ENCODE measurements at places on chromosomes 3 and 15. TPM values are rescaled to one million over a fixed set of nuclear protein-coding genes. Genes with fewer than 3 reads are reported as not detected.

NUSAP1 gene
- total RNA-seq: 7.4 TPM

DNA sequence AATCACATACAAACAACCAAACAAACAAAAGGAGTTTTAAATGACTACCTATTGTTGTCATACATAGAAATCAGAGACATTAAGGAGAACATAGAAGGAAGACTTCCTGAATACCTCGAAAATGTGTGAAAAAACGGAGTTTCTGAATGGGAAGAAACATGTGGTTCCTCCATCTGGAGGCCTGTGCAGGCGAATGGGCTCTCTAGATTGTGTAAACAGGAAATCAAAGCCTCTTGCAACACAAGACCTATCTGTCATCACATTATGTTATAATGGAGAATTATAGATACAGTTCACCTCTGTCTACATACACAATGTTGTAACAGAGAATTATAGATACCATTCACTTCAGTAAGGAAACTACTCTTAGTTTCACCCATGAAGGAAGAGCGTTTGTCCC is 44.1 kb downstream of the RUBCN start:
- no peaks in the 10 kb centered on the region for H3K4me1 ChIP-seq
- H3K27me3 ChIP-seq: no peaks in the 10 kb centered on the region
- no peak for DNase-seq
- H3K36me3 ChIP-seq: peaks cover 33% of the 10 kb centered on the region
- H3K27ac ChIP-seq: no peak overlapping the region
- H3K4me3 ChIP-seq: no peak overlapping the region

CX3CR1 gene
- total RNA-seq: 0.33 TPM

GRCh38 chr3:178054471-178054870 is 481.8 kb upstream of the KCNMB2 start:
- H3K27me3 ChIP-seq: no peaks in the 10 kb centered on the region
- no peaks in the 10 kb centered on the region for H3K4me1 ChIP-seq
- no peaks in the 10 kb centered on the region for H3K36me3 ChIP-seq
- no peak for DNase-seq

DNA sequence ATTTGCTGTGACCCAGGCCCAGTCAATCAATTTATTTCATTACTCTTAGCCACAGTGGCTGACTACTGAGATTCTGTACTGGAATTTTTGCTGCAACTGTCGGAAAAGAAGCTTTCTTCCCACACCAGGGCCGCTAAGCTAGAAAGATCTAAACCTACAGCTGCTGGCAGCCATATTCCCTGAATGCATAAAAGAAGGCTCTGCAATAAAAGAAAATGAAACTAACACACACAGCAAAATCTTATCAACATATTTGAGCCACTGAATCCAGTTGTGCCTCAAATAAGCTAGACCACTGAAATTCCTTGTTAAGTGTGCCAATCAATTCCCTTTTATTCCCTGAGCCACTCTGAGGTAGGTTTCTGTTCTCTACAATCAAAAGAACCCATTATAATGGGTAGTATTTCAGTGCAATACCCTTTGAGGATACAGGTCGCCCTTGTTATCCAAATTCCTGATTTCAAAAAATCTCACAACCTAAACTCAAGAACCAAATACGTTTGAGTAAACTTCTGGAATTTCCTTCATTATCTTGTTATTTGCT is 60.3 kb downstream of the MYO9A start:
- H3K27ac ChIP-seq: no peak overlapping the region
- no peak for DNase-seq
- no peaks in the 10 kb centered on the region for H3K36me3 ChIP-seq
- no peak overlapping the region for H3K4me3 ChIP-seq
- no peaks in the 10 kb centered on the region for H3K27me3 ChIP-seq

GRCh38 chr3:182503401-182503800 is 289.9 kb upstream of the ATP11B start:
- DNase-seq: no peak
- no peak overlapping the region for H3K4me3 ChIP-seq
- H3K27me3 ChIP-seq: peaks cover 3% of the 10 kb centered on the region
- no peaks in the 10 kb centered on the region for H3K36me3 ChIP-seq

- no peaks in the 10 kb centered on the region for H3K27me3 ChIP-seq
- peak overlapping the region; percentile 96 for H3K27ac ChIP-seq
- no peak overlapping the region for H3K4me3 ChIP-seq
- DNase-seq: peak; percentile 59
- peaks cover 14% of the 10 kb centered on the region for H3K4me1 ChIP-seq
Observed at GRCh38 chr15:101439285-101439919, 50.1 kb downstream of the PCSK6 start.

MELTF gene
- total RNA-seq: 0.92 TPM

PLA2G4D gene
- total RNA-seq: not detected

- H3K36me3 ChIP-seq: no peaks in the 10 kb centered on the region
- no peak for DNase-seq
- no peaks in the 10 kb centered on the region for H3K4me1 ChIP-seq
- no peak overlapping the region for H3K4me3 ChIP-seq
- H3K27me3 ChIP-seq: no peaks in the 10 kb centered on the region
- no peak overlapping the region for H3K27ac ChIP-seq
Observed at GRCh38 chr3:27467545-27467944, 16.6 kb downstream of the SLC4A7 start.

DNA sequence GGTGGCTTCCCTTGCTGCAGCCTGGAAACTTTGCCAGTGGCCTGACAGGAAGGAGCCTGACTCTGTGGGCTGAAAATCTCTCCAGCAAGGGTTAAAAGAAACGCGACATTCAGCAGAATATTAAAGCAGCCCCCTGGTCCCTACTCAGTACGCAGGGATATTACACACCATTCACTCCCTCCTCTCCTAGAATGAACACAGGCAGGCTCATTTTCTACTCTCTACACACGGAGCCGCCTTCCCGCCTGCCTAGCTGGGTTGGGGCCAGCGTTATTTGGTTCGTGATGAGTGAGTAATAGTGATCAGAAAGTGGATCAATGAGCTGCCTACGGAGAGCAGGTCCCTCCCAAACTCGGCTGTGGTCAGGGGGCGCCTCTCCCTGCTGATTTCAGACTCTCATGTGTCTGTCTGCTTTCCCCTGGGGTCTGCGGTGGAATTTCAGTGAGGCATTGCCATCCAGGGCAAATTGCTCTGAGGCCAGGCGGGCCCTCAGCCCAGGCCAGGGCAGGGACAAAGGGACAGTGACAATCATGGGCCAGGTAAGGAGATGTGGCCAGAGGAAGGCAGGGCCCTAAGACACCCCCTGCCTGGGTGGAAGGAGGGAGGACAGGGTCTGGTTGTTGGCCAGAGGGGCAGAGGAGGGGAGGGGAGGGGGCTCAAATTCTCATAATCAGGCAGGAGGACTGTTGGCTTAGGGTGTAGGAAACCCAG is 2.8 kb downstream of the EPHB1 start:
- DNase-seq: no peak
- no peaks in the 10 kb centered on the region for H3K36me3 ChIP-seq
- H3K27ac ChIP-seq: no peak overlapping the region
- H3K4me1 ChIP-seq: peaks cover 18% of the 10 kb centered on the region
- no peak overlapping the region for H3K4me3 ChIP-seq
- peaks cover 3% of the 10 kb centered on the region for H3K27me3 ChIP-seq

GRCh38 chr3:46356276-46356675 is 2.4 kb downstream of the CCR2 start:
- H3K4me3 ChIP-seq: no peak overlapping the region
- no peak for DNase-seq
- no peaks in the 10 kb centered on the region for H3K36me3 ChIP-seq
- no peaks in the 10 kb centered on the region for H3K4me1 ChIP-seq
- no peak overlapping the region for H3K27ac ChIP-seq
- peaks cover 3% of the 10 kb centered on the region for H3K27me3 ChIP-seq

C3orf18 gene
- 2.7 TPM for total RNA-seq

DNA sequence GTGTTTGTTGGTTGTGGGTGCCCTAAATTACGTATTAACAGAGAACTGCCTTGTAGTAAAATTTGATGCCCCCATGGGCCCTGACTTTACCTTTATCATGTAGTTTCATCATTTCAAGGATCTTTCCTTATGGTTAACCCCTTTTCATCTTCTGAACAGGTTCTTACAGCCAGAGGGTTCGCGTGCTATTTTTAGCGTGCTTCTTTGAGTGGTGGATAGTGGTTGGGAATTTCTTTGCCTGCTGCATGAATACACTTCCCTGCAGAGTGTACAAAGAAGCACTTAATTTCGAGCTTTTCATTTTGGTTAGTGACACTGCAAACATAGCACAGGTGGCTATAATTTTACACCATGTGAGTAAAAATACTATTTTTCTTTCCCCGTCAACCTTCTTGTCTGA is 231.8 kb downstream of the ROBO2 start:
- DNase-seq: no peak
- no peaks in the 10 kb centered on the region for H3K4me1 ChIP-seq
- no peak overlapping the region for H3K4me3 ChIP-seq

SEMA3B gene
- total RNA-seq: 0.56 TPM

IQCF5 gene
- not detected for total RNA-seq

DNA sequence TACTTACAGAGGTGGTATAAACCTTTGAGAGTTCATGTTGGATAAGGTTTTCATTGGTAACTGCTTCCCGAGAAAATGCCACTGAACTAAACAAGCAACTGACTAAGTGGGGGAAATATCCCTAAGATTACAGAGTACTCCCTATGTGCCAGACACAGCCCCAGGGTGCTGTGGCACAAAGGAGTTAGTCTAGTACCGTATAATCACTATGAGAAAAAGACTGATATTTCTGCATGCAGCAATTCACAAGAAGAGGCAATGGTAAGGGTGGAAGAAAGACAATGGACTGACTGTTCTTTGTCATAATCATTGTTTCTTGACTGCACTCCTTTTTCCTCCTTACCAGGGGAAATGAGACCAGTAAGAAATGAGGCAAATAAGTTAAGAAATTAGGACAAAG is 20.0 kb upstream of the SLC25A26 start:
- H3K4me3 ChIP-seq: no peak overlapping the region
- no peaks in the 10 kb centered on the region for H3K27me3 ChIP-seq
- peaks cover 5% of the 10 kb centered on the region for H3K4me1 ChIP-seq
- H3K27ac ChIP-seq: no peak overlapping the region

DNA sequence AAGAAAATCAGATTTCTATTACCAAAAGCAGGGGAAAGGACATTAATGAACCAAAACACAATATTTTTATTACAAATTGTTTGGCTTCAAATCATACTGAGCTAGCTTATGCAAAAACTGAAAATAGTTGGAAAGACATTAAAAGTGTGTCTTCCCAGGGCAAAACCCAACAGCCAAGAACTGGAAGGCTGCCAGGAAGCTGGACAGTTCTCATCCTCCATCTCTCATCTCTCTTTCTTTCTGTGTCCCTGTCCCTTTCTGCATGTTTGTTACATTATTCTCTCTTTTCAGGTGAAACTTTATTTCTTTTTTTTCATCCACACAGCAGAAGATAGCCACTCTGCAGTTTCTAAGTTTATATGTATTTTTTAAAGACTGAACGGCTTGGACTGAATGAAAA is 41.1 kb upstream of the SNTN start:
- no peaks in the 10 kb centered on the region for H3K36me3 ChIP-seq
- no peaks in the 10 kb centered on the region for H3K27me3 ChIP-seq
- H3K4me1 ChIP-seq: no peaks in the 10 kb centered on the region
- no peak overlapping the region for H3K27ac ChIP-seq
- DNase-seq: no peak

DNA sequence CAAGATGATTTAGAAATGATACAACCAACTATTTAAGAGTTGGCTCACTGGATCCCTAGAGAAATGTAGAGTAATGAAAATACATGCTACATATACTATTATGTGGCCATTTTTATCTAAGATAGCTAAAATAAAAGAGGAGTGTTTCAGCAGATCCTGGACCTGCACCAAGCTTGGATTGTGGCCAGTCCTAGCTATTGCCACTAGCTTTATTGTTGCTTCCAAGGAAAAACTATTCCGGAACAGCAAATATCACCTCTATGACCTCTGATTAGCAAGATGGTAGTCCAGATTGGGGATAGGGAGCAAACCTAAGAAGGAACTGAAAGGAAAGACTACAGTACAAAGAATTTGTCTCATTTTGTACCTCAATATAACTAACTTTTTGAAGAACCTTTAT is 63.7 kb upstream of the NDN start:
- H3K27ac ChIP-seq: no peak overlapping the region
- no peaks in the 10 kb centered on the region for H3K36me3 ChIP-seq
- no peaks in the 10 kb centered on the region for H3K4me1 ChIP-seq
- H3K4me3 ChIP-seq: no peak overlapping the region
- H3K27me3 ChIP-seq: no peaks in the 10 kb centered on the region
- DNase-seq: no peak

DNA sequence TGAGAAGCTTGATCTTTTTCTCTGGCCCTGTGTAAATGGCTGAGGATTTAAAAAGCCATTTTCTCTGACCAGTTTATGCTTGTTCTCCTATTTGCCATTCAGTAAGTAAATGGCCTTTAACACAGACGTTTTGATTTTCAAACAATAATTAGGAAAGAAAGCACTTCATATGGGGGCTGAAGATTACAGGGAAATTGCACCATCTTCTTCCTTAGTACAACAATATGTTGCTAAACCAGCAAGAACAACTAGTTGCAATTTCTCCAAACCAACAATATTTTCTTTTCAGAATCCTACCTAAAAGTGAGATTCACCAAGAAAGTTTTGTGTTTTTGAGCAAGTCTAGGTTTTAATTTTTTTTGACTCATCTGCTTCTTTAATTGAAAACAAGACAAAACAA is 80.5 kb upstream of the CCNL1 start:
- no peaks in the 10 kb centered on the region for H3K27me3 ChIP-seq
- no peaks in the 10 kb centered on the region for H3K36me3 ChIP-seq
- no peaks in the 10 kb centered on the region for H3K4me1 ChIP-seq
- DNase-seq: no peak
- H3K4me3 ChIP-seq: no peak overlapping the region
- H3K27ac ChIP-seq: no peak overlapping the region

Data from liver (tissue), 10 donors.